ENCODE measurements at places on chromosomes 3 and 15.

- DNase-seq: no peak
Observed at GRCh38 chr15:91609966-91610365, 243.5 kb upstream of the SLCO3A1 start.

DNA sequence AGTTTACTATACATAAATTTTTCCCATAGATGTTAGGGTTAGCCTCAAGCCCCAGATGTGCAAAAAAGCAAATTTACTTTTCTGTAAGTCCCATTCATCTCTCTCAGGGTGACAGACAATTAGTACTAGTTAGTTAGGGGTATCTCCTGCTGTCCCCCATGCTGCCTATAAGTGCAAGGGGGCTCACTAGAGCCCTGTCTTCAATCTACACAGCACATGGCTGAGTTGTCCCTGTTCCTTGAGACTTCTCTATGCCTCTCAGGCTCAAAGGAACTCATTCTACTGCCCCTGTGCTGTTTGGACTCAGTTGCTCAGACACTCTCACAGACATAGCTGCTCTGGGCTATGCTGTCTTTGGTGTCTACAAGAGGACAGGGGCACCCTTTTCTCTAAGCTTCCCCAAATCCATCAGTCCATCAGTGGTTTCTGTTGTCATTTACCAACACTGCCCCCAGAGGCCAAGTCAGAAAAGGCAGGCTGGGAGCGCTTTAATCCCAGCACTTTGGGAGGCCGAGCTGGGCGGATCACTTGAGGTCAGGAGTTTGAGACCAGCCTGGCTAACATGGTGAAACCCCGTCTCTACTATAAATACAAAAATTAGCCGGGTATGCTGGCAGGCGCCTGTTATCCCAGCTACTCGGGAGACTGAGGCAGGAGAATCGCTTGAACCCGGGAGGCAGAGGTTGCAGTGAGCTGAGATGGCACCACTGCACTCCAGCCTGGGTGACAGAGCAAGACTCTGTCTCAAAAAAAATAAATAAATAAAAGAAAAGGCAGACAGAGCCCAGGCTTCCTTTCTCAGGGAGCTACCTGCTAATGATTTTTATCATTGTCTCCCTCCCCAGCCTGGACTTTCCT, 31.4 kb upstream of the PRTG start:
- peak; percentile 65 for DNase-seq

GRCh38 chr3:33008282-33008681, 56.8 kb downstream of the CCR4 start:
- no peak for DNase-seq

DNA sequence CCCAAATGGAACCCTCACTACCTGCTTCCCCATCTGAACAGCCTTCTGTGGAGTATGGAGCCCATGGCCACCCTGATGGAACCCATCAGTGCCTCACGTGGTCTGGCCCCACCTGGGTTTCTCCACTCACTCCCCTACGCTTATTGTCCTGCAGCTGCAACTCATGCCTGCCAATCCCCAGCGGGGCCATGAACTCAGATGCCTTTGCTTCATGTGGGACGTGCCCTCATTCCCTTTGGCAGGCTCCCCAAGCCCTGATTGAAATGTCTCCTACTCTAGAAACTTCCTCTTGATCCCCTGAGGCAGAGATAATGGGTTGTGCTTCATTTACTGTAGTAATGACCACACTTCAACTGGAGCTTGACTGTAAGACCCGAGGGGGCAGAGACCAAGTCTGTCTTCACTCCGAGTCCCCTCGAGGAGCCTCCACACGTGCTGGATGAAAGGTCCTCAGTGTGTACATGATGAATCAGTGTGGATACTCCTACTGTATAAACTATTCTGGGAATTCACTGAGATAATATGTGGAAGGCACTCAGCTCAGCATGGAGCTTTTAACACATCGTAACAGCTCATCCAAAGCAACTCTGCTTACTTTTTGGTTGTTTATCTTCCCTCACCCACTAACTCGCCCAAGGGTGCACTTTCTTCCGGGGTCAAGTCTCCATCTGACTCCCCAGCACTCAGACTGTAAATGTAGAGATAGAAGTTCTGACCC, 232.8 kb upstream of the BHLHE40 start:
- no peak for DNase-seq

DNA sequence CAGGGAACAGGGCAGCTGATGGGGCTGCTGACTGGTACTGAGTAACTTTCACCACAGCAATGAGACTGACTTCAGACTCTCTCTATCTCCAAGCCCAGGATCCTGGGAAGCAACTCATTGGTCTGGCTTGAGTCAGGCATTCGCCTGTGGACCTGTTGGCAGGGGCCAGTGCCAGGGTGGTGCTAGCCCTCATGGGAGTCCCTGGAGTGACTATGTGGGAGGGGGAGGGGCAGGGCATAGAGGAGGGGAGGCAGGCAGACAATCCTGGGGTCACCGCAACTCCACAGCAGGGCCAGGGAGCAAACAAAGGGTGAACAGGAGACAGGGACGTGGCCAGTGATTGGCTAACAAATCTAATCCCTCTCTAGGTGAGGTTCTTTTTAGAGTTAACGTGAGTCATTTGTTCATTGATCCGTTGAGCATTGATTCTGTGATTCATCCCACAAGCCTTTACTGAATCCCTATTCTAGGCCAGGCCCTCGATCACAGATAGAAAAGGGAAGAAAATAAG, 71.8 kb downstream of the CEMIP start:
- no peak for DNase-seq

- DNase-seq: no peak
Observed at GRCh38 chr3:132325634-132326033, 8.4 kb downstream of the ACP3 start.

DNA sequence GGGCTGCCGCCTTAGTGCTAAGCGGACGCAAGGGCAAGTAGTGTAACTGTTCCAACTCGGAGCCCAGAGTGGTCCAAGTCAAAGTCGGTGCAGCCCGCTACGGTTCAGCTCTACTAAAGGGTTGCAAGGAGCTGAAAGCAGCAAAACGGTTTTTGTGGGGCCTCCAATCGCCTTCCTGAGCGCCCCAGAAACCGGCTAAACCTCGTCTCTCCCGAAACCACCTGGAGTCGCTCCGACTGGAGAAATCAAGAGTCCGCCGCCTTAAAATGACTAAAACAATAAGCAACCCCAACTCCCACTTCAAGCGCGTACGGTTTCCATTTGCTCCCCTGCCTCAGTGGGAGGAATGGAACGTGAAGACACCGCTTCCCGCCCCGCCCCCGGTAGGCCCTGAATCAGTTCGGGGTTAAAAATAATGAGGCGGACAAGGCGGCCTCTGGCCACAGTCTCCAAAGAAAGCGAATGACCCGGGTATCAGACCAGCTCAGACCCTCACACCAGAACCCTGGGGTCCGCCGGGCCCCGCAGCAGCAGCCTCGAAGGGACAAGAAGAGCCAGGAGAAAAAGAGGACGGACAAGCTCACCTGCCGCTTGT, 401 bp downstream of the SEC11A start:
- peak; percentile 15 for DNase-seq

- no peak for DNase-seq
Observed at GRCh38 chr15:67174864-67175573, 79.4 kb downstream of the AAGAB start.

DNA sequence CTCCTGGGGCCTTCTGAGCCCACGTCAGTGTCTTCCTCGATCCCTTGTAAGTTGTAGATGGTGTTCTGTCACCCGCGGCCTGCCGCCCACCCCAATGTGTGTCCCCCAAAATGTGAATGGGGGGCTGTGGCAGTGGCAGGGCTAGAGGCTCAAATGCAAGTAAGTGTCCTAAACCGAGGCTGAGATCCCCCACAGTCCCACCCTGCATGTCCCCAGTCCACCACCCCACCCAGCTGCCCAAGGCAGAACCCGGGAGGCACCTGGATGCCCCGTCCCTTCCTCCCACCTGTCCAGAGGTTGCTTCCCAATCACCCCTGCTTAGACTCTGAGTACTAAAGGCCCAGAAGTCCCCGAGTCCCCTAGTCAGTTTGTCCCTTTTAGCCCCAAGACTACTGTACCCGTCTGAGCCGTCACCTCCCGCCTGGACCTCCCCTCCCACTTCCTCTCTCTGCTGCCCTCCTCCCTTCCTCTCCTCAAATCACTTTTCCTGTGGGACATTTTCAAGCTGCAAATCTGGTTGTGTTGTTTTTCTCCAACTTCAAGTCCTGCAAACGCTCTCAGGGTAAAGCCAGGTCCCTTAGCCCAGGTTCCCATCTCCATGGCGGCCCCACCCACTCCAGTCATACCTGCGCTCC, 11.8 kb upstream of the PLXND1 start:
- DNase-seq: no peak

Data from inflammatory macrophage treated with lipopolysaccharide for 1 hour (primary cell).